ENCODE measurements at places on chromosomes 4 and X. TPM values are rescaled to one million over a fixed set of nuclear protein-coding genes. Genes with fewer than 3 reads are reported as not detected.

- DNase-seq, result no peak
Measured at GRCh38 chrX:108299101-108299591, 139.1 kb downstream of the COL4A6 start.

DNA sequence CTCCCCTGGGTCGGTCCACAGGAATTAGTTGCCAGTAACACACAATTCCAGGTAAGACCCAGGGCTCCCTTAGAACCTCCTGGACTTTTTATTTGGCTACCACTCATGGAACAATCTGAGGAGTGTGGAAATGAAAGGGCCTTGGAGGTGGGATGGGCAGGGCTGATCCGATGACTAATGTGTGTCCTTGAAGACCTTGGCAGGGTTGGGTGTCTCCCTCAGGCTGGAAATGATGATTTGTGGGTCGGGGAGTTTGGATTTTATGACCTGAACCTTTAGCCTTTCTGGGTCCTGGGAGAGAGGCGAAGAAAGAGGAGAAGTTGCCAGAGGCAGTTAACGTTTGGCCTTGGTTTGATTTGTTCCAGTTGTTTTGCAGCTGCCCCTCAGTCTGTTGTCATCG is 425.0 kb downstream of the MID1IP1 start:
- peak; percentile 14 for DNase-seq

DNA sequence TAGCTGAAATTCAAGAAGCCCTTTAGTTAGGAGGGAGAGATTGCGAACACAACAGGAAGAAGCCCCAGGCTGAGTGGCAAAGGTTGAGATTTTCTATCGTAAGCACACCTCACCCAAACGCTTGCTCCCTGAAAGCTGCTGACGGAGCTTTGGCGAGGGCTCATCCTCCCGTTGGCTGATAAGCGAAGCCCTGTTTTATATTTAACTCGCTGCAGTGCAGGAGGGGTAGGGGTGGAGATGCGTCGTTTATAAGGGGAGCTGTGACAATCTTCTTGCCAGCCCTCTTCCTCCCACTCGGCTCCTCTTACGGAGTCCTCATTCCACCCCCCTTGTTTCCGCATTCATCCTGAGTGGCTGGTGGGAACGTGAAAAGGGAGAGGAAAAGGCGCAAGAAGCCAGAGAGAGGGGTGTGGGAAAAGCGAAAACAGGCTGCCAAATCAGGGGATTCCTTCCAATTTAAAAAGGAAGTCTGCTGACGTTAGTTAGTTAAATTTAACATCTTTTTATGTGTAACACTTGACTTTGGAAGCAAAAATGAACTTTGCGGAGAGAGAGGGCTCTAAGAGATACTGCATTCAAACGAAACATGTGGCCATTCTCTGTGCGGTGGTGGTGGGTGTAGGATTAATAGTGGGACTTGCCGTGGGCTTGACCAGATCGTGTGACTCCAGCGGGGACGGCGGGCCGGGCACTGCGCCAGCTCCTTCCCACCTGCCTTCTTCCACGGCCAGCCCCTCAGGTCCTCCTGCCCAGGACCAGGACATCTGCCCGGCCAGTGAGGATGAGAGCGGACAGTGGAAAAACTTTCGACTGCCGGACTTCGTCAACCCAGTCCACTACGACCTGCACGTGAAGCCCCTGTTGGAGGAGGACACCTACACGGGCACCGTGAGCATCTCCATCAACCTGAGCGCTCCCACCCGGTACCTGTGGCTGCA is at the start of gene ENPEP:
Gene ENPEP, plus strand, starts transcription at position 275 of the 938 bp plus-strand sequence. Its CDS starts 260 bp downstream, at position 535.
- no peak for DNase-seq

The EFHC2 gene
- total RNA-seq, result 14.4 TPM

DNA sequence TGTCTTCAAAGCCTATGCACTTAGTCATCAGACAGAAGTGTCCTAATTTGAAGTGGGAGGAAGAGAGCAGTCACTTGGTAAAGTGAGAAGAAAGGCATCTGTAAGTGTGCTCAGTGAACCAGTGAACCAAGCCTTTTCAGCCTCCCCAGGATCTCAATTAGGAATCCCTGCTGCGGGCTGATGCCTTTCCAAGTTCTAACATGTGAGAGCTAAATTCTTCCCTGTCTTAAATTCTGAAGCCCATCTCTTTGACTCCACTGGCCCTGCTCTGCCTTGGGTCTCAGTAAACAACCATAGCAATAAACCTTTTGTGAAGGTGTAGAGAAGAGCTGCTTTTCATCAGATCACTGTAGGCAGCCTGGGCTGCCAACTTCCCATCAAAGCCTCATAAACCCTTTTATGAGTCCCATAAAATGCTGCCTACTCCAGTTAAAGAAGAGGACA is 701.2 kb upstream of the LCORL start:
- DNase-seq, result no peak

The PPARGC1A gene
- total RNA-seq, result 33.4 TPM

All from testis (tissue), 5 donors.